ENCODE measurements at places on chromosomes 7 and 10.
A peak's percentile ranks its signal among the peaks of the same experiment; 100 is the strongest.

DNA sequence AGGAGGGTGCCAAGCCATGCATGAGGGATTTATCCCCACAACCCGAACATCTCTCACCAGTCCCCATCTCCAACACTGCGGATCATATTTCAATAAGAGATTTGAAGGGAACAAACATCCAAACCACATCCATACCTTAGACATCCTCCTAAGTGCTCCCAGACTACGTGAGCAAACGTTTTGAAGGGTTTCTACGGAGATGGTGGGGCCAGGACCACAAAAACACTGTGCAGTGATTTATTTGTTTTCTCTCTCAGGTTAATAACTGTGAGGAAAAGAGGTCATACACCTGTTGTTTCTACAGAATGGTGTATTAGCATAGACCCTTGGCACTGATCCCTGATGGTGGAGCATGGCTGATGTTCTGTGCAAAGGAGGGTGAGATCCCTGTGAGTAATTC lies 277.8 kb downstream of the FRMD4A start:
- no peak for DNase-seq

DNA sequence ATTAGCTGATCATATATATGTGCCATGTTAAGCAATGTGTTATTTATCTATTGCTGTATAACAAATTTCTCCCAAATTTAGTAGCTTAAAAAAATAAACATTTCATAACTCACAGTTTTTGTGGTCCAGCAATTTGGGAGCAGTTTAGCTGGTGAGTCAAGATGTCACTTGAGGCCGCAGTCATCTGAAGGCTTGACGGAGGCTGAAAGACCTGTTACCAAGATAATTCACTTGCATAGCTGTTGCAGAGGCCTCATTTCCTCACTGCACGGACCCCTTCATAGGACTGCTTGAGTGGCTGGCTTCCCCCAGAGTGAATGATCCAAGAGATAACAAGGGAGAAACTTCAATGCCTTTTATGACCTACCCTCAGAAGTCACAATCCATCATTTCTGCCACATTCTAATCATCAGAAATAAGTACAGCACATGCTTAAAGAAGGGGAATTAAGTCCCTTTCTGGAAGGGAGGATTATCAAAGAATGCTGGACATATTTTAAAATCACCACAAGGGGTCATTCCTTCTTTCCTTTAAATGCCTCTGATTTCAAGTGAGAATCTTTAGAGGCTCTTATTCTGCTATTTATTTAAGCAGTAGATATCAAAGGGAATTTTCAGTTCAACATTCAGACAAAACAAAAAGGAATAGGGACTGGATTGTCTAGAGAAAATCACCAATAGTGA lies 10.5 kb upstream of the SRPK2 start:
- DNase-seq = peak; percentile 25

DNA sequence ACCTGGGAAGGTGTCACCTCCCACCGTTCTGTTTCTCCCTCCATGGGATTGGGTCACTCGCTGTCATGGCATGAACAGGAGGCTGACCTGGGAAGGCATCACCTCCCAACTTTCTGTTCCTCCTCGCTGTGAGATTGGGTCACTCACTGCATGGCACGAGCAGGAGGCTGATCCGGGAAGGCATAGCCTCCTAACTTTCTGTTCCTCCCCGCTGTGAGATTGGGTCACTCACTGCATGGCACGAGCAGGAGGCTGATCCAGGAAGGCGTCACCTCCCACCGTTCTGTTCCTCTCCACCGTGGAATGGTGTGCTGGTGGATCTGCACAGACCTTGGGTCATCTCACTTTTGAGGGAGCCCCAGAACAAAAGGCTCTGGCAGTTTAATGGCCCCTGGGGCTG lies 239.2 kb upstream of the PRKCQ start:
- DNase-seq = no peak

DNA sequence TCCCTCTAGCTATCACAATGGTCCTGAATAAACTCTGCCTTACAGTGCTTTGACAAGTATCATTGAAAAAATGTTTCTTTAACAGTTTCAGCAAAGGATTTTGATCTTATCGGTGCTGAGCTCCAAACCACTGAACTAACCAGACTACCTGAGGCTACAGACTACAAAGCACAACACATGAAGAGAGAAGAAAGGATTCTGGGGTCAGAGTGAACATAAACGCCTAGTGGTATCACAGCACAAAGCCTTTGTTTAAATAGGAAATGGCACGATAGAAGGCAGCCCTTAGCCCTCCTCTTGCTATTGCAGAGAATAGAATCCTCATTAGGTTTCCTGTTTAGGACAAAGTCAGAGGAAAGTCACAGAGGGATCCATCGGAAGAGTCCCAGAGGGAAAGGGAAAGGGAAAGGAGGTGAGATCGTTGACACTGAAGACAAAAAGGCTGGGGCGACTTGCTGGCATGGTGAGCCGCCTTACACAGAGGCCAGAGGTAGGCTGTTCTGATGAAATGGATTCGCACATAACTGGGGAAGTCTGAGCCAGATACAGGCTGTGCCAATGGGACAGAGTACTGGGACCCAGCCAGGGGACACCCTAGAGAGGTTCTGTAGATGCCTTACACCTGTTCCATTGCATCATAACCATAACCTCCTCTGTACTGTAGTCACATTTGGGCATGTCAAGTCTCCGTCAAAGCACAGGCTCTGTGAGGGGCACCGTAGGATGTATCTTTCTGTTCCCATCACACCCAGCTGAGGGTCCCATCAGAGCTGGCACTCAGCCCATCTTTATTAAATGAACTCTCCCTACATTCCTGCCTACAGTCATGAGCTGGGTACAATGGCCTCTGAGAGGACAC lies 71.5 kb downstream of the XPNPEP1 start:
- no peak for DNase-seq

DNA sequence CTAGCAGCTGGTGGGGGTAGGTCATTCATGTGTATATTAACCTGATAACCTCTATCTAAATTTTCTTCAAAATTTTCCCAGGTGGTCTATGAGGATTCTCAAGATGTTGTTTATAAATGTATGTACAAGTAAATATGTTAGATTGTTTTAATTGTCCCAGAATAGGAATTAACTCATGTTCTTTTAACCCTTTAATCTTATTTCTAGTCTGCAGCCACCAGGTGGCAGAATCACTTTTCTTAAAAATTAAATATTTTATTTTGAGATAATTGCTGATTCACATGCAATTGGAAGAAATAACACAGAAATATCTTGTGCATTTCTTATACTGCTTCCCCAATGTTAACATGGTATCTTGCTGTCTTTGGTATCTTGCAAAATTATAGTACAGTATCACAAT lies 589.5 kb downstream of the ARL4A start:
- no peak for DNase-seq

DNA sequence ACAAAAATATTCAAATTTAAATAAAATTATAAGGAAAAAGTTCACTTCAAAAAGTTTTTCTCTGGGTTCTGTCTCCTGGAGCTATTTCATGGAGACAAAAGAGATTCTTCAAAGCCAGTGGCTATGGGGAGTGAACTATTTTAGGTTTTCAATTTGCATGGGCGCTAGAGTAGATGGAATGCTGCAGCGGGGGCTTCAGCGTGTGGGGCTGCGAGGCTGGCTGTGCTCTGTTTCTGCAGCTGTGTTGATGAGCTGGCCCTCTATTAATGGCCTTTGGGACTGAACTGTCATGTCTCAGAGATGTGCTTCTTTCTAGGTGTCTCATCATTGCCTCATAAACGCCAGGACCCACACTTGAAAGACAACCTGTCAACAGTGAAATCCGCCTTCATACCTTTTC lies 108.4 kb upstream of the NPY start:
- DNase-seq = no peak

DNA sequence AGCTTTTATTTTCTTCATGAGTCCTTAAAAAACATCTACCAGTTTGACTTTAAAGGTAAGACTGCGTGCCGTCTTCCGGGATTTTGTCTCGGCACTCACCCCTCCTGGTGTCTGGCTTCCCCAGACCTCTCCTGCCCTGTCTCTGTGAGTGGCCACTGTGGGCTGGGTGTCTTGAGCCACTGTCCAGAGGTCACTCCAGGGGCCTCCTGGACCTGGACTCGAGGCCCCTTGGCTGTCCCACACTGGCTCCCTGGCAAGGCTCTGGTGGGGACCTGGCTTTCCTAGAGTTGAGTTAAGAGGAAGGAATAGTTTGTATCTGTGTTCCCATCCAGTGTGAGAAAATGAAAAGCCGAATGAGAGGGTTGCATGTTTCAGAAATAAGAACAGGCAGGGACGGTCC lies 95.5 kb downstream of the NKX6-2 start:
- DNase-seq = no peak

GRCh38 chr7:22375359-22376048 lies 18.6 kb upstream of the RAPGEF5 start:
- DNase-seq = no peak

DNA sequence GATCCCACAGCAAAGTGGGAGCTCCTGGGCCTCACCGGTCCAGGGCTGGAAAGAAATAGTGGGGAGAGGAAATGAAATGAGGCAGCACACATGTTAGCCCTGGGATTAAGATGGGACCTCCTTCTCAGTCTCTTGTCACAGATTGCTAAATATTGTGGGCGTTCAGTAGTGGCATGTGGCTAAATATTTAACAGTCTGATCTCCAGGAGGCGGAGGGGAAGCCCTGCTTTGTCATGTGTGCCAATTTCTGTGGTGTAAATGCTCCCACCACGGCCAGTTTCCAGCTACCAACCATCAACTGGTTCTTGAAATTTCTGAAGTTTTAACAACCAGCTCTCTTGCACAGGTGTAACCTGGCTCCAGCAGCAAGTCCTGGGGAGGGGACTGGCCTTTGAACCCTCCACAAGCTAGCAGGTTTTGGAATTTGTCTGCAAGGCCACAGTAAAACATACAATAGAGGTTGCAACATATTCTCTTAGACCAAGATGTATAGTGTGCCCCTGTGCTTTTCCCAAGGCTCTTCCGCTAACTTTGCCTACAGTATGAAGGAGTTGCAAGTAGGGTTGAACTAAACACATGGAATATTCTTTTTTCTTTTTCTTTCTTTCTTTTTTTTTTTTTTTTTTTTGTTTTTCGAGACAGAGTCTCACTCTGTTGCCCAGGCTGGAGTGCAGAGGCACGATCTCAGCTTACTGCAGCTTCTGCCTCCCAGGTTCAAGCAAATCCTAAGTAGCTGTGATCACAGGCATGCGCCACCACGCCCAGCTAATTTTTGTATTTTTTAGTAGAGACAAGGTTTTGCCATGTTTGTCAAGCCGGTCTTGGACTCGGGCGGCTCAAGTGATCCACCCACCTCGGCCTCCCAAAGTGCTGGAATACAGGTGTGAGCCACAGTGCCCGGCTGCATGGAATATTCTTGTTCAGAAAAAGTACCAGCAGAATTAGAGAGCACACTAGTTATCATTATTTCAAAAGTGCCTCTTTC lies 103.1 kb upstream of the PCBD1 start:
- no peak for DNase-seq

- DNase-seq = no peak
These were observed 219.4 kb upstream of the RHOBTB1 start for GRCh38 chr10:61163403-61163802.

DNA sequence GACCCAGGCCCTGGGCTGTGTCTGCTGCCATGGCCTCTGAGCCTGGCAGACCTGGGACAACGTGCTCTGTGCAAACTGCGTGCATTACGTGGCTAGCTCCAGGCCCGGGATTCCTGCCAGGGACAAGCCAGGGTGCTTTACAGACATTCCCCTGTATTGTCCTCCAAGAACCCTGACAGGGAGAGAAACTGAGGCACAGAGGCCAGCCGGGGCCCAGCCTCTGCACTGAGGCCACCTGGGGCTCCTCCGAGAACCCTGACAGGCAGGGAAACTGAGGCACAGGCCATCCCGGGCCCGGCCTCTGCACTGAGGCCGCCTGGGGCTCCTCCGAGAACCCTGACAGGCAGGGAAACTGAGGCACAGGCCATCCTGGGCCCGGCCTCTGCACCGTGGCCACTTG lies 64.9 kb downstream of the CFAP46 start:
- DNase-seq = no peak

DNA sequence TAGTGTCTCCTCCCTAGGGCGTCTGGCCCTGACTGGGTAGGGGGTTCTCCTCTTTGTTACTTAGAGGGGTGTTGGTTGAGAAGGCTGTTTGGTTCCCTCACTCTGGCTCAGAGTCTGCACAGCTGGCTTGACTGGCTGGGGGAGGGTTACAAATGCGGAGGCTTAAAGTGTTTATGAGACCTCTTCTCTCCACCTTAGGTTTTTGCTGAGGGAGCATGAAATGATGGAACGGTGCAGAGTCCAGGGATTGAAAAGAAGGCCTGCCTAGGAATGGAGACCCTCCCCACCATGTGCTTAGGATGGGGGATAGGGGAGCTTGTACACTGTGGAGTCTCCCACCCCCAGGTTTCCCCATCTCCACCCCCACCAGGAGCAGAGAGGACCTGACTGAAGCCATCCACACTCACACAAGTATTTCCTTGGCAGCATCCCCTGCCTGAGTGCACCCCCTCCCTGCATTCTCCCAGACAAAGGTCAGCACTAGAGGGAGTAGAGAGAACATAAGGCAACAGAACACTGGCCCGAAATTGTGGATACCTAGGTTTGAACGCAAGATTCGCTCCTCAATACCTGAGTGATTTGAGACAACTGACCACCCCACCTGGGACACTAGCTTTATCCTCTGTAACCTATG lies 1.7 kb upstream of the LDB1 start:
- DNase-seq = no peak

DNA sequence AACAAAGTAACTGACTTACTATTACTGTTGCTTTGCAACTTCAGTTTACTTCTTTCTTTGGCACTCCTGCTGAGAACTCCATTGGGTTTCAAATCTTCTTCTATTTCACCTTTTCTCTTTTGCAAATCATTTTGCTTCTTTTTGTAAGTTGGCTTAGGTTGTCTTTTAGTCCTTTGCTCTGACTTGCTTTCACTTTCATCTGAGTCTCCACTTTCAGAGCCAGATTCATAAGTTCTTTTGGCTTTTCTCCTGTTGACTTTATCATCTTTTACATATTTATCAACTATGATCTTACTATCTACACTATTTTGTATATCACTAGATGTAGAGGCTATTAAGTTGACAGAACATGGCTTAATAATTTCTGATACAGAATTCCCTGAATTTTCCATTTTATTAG lies 73.4 kb downstream of the NRBF2 start:
- DNase-seq = no peak

DNA sequence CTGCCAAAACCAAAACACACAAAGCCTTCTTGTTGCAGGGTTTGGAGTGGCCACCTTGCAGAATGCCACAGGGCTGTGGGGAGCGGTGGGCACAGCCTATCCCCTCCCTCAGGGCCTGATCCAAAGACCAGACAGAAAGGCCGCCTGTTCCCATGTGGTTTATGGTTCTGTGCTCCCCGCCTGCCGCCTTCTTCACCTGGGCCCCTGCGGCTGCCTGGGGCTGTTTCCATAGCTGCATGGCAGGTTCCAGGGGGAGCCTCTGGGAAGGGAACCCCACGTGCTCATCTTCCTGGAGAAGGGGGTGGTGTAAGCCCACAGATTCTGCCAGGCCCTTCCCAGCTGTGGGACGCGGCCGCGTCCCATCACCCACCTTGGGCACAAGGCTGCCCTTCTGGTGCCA lies 70.7 kb upstream of the EZH2 start:
- DNase-seq = no peak

DNA sequence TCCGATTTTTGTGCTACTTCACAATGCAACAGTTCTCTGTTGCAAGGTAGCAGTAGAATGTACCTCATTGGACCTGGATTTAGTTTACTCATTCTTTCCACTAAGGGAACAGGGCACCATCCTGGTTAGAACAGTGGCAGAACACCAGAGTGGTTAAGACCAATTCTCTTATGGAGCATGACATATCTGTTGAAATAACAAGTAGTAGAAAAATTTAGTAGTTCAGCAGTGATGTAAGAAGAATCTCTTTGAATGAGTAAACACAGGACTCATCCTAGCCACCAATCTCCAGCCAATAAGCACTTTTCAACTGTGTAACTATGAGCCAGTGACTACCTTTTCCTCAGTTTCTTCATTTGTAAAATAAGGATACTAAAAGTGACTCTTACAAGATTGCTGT lies 2.4 kb downstream of the ANKRD22 start:
- DNase-seq = no peak

- DNase-seq = no peak
These were observed 25.3 kb upstream of the SMARCD3 start for GRCh38 chr7:151273651-151274390.

All from KBM-7 (cell line).